ENCODE measurements at places on chromosomes 5 and 9.

DNA sequence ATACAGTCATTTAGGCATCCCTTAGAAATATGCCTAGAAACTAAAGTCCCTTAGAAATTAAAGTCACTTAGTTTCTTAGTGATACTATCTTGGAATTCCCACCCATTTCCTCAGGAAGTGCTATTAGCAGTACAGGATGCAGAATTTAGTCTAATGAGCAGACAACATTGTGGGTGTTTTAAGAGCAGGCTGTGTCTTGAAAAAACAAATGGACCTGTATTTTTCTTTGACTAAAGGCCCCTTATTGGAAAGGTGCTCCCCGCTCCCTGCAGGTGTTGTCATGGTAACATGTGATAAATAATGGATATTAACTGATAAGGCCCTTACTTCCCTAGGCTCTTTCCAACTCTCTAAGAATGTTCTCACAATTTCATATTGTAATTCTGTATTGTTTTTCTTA, 38.8 kb upstream of the STARD4 start:
- DNase-seq = no peak

DNA sequence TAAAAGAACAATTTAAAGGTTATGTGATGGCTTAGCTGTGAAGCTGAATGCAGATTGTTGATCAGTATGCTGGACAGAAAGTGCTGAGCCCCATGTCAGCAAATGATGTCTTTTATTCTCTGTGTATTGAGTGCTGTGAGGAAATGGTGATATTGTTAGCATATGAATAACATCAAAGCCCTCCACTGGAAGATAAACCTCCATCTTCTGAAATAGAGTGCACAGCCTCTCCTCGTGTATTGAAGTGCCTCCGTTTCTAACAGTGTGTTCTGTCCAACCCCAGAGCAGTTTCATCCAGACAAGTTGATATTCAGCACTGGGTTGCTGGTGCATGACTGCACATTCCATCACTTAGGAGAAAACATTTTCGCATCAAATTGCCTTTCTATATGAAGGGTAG, 242.9 kb downstream of the CSNK1G3 start:
- DNase-seq = no peak

DNA sequence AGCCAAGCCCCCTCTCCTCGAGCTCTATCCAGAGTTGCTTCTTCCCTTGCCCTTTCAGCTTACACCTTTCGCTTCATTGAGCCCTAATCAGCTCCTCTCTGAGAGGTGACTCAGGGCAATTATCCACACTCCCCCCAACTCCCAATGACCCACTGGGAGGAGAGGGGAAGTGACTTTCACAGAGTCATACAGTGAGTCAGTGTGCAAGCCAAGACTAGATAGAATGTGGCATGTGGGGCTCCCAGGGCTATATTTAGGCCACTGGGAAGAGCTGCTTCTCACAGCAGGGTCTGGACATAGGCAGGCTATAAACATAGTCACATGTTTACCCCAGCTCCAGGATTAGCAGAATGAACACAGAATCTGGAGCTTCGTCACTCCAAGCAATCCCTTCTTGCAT, 57.4 kb downstream of the NRG2 start:
- DNase-seq = no peak

GRCh38 chr5:131367219-131367860, 103.5 kb downstream of the CDC42SE2 start:
- DNase-seq = no peak
